Activated B cell treated with CpG ODN at 0.5 μM for 24 hours (primary cell): ENCODE measurements at places on chromosomes 1 and 21. TPM values are rescaled to one million over a fixed set of nuclear protein-coding genes. Genes with fewer than 3 reads are reported as not detected.
A peak's percentile ranks its signal among the peaks of the same experiment; 100 is the strongest.

ADORA1 gene
- total RNA-seq = not detected in 2 replicates

TNNI3K gene
- not detected in 2 replicates for total RNA-seq

NTRK1 gene
- 0.11 TPM in 1 of 2 replicates, not detected in the other for total RNA-seq

KLHDC8A gene
- total RNA-seq = 0.07 TPM in 1 of 2 replicates, not detected in the other

- peaks cover 79% of the 10 kb centered on the region for H3K4me1 ChIP-seq
- H3K4me3 ChIP-seq = peak within 1 kb of the TSS; percentile 45
- DNase-seq = peak; percentile 15
- no peaks in the 10 kb centered on the region for H3K27me3 ChIP-seq
- peaks cover 6% of the 10 kb centered on the region for H3K36me3 ChIP-seq
These were observed at the start of gene RXFP4 for GRCh38 chr1:155940993-155941844. RXFP4 (plus strand) TSS chr1:155941638; CDS start chr1:155941710, 72 bp downstream.

GRCh38 chr1:64861611-64862010 is 104.7 kb downstream of the JAK1 start:
- no peaks in the 10 kb centered on the region for H3K27me3 ChIP-seq
- H3K4me1 ChIP-seq = peaks cover 59% of the 10 kb centered on the region
- DNase-seq = no peak
- H3K4me3 ChIP-seq = peak overlapping the region; percentile 35
- H3K36me3 ChIP-seq = peaks cover 78% of the 10 kb centered on the region
- H3K27ac ChIP-seq = peak overlapping the region; percentile 86
